Fibroblast of skin of right biceps (primary cell): ENCODE measurements at places on chromosomes 13 and 19.
A peak's percentile ranks its signal among the peaks of the same experiment; 100 is the strongest.

- peak; percentile 100 for DNase-seq
Observed at GRCh38 chr19:47719047-47719859, 6.0 kb downstream of the EHD2 start.

- no peak for DNase-seq
Observed at GRCh38 chr19:8640402-8641004, 10.1 kb downstream of the NFILZ start.

- no peak for DNase-seq
Observed at GRCh38 chr13:45925151-45925550, 73.6 kb upstream of the SIAH3 start.

GRCh38 chr19:7109678-7110289 lies 40.3 kb downstream of the ZNF557 start:
- DNase-seq, result no peak

DNA sequence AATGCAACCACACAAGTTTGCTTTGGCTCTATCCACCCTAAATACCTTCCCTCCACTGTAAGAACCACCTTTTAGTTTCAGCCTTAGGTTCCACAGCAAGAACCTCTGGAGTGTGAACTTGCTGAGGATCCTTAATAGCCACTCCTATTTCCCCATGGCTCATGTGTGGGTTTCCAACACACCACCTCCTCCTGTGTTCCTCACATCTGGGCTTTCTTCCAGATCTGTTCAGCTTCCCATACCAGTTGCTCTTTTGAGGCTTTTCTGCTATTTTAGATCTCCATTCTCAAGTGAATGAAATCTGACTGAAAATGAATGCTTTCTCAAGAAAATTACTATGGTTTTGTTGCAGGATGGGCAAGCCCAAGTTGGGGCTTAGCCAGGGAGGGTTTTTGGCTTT lies 104.8 kb upstream of the MIR17HG start:
- no peak for DNase-seq

GRCh38 chr13:110070511-110071120 lies 236.3 kb downstream of the COL4A1 start:
- DNase-seq, result peak; percentile 81
